ENCODE measurements at places on chromosomes 1 and 21.
A peak's percentile ranks its signal among the peaks of the same experiment; 100 is the strongest.

DNA sequence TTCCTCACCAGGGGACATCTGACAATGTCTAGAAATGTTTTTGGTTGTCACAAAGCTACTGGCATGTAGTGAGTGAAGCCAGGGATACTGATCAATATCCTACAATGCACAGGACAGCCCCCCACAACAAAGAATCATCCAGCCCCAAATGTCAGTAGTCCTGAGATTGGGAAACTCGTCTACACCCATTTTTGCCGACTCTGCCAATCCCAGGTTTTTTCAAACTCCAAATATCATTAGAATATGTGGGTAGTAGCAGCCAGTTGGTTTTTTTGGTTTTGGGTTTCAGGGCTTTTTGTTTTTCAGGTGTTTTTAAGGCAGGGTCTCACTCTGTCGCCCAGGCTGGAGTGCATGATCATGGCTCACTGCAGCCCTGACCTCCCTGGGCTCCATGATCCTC is 5.9 kb downstream of the SPATA46 start:
- DNase-seq = no peak

DNA sequence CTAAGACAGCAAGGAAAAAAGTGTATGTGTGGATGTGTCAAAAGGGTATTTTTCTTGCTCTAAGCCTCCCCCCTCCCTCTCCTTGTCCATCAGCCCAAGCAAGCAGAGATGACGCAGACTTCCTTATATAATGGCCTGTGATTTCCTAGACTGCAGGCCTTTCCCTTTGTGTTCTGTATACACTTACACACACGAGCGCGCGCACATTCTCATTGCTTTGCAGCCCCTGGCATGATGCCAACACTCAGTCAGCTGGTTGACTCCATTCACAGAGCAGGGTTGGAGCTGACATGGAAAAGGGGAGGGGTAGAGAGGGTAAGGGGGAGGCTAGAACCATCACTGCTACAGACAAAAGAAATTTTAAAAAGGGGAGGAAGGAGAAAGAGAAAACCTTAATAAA is 41.8 kb downstream of the GATAD2B start:
- no peak for DNase-seq

- no peak for DNase-seq
These were observed 135.8 kb downstream of the VAV3 start for GRCh38 chr1:107829036-107829770.

DNA sequence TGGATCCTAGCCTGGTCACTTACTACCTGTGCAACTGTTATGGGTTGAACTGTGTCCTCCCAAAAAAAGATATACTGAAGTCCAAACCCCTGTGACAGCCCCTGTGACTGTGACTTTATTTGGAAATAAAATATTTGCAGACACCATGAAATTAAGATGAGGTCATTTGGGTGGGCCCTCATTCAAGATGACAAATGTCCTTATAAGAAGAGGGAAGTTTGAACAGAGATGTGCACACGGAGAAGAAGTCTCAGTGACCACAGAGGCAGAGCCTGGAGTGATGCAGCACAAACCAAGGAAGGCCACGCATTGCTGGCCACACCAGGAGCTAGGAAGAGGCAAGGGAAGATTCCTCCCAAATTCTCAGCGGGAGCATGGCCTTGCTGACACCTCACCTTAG is 249.7 kb upstream of the RUNX1 start:
- no peak for DNase-seq

GRCh38 chr1:111190931-111191451 is 9.5 kb downstream of the DENND2D start:
- DNase-seq = no peak

DNA sequence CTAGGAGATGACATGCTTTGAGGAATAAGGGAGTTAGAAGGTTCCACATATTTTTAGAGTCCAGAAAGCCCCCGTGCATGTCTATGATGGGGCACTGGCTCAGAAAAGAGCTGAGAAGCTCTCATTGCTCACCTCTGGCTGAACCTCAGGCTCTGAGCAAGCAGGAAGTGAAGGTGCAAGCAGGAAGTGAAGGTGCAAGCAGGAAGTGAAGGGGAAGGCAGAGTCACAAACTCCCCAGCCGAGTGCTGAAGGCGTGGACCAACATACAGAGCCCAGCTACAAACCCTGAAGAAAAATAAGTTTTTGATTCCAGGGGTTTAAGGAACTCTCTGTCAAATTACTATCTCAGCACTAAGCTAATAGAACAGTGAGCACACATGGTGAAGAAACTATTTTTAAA is 7.0 kb downstream of the KRTAP10-8 start:
- peak; percentile 21 for DNase-seq

DNA sequence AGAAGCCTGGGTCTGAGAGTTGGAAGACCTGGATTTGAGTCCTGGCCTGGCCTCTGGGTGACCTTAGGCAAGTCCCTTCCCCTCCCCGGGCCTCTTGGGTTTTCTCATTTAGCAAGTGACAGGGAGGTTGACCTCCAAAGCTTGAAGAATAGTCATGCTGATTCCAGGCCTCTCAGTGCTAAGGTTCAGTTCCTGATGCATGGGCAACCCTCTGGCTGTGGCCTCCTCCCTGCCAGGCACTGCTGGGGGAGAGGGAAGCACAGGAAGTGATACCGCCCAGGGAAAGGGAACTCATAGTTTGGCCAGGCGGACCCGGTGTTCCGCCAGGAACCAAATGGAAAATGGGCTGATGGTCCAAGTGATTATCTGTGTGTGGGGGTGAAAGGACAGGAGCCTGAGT is 23.6 kb upstream of the WASF2 start:
- DNase-seq = no peak

- DNase-seq = no peak
These were observed 11.2 kb downstream of the C4BPA start for GRCh38 chr1:207115269-207115668.

DNA sequence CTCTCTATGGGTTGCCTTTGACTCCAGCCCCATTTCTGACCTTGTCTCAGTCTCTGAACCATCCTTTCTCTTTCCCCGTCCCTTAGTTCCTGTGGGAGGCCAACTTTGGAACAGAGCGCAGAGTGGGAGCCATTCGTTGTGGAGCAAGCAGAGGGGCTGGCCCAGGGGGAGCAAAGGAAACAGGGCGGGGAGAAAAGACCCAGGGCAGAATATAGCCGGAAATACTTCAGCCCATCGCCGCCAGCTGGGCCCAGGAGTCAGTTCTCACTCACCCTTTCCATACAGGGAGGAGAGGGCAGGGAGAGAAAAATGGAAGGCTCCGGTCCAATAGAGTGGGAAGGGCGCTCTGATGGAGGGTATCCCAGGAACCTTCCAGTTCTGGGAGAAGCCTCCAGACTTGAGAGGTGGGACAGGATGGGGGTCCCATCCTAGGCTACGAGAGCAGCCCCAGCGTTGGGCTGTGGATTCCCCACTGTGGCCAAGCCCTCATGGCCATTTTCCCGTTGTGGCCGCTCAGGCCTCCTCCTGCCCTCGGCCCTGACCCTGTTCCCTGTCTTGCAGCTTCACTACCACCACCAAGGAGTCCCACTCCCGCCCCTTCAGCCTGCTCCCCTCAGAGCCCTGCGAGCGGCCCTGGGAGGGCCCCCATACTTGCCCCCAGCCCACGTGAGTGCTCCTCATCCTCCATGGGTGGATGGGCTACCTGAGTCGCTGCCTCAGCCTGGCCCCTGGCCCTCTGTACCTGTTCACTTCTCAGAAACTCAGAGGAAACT is 10.9 kb downstream of the PEAR1 start:
- no peak for DNase-seq

DNA sequence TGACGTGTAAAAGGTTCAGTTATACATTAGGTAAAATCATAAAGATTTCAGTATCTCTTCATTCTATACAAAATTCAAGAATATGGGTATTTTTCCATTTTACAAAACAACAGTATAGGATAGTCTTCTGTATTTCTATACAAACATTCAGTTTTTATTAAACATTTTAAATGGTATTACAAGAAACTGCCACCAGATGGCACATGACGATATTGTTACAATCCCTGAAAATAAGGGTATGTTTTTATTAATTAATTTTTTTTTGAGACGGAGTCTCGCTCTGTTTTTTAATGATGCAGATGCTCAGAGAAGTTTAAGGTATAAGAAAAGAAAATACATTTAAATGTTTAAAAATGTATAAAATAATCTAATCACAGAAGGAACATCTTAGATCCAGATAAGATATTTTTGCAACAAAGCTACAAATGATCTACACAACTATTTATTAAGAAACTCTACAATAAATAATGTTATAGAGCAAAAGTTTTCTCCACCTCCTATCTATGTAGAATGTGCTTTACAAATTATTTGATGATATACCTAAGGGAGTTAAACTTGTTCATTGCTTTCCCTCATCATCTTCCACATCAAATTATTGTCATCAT is 23.5 kb upstream of the RSBN1 start:
- no peak for DNase-seq

DNA sequence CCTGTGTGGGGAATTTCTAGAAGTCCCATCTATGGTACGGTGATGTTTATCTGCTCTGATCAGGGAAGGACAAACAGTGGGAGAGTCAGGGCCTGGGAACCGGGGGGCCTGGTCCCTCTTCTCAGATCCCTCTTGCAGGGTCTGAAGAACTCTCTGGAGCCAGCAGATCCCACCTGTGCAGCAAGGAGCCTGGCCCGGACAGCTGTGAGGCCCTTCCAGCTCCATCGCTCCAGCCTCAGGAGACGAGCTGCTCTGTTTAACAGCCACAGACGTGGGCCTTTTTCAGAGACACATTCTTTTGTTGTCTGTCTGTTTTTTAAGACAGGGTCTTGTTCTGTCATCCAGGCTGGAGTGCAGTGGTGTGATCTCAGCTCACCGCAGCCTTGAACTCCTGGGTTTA is 14.5 kb downstream of the C1orf174 start:
- no peak for DNase-seq

GRCh38 chr1:7405844-7406500 is 365.1 kb upstream of the VAMP3 start:
- no peak for DNase-seq

Data from activated naive CD8-positive, alpha-beta T cell treated with anti-CD3 and anti-CD28 coated beads, Interleukin-2, amount 50 U/mL, for 16 hours (primary cell).